NCI-H774 (cell line): ENCODE measurements at places on chromosomes 1 and 21.

- DNase-seq = no peak
Observed at GRCh38 chr1:2300004-2300771, 72.1 kb downstream of the SKI start.

- DNase-seq = no peak
Observed at GRCh38 chr1:210125143-210125542, 107.5 kb upstream of the SERTAD4 start.

GRCh38 chr1:233627823-233628222, 13.9 kb downstream of the KCNK1 start:
- DNase-seq = no peak

GRCh38 chr1:202691816-202692215, 18.4 kb downstream of the SYT2 start:
- DNase-seq = no peak

DNA sequence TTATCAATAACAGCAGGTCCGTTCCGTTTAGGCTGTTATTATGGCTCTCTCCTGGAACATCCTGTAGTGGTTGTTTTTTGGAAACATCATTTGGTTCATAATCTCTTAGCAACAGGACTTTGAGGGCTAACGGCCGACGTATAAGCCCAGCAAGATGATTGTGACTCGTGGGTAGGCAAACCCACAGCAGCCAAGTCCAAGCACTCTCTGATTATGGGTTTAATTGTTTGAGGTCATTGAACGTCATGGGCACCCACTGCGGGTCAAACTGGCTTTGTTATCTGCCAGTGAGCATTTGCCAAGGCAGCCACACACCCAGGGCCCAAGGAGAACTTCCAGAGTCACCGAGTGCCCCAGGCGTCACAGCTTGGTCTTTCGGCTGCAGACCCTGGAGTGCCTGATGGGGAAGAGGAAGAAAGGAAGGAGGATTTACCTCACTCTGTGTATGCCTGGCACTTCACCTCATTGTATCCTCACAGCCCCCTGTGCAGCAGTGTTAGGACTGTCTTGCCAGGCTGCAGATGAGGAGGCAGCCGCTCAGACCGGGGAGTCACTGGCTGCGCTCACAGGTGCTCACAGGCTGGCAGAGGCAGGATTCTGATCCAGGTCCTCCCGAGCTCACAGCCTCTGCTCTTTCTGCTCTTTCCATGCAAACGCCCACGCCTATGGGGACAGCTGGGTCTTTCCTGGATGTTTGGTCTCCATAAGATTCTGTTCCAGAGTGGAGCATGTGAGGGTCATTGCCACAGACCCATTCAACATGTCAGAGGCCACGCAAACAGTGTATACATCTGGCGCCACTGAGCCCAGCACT, 30.8 kb upstream of the EPS8L3 start:
- no peak for DNase-seq

DNA sequence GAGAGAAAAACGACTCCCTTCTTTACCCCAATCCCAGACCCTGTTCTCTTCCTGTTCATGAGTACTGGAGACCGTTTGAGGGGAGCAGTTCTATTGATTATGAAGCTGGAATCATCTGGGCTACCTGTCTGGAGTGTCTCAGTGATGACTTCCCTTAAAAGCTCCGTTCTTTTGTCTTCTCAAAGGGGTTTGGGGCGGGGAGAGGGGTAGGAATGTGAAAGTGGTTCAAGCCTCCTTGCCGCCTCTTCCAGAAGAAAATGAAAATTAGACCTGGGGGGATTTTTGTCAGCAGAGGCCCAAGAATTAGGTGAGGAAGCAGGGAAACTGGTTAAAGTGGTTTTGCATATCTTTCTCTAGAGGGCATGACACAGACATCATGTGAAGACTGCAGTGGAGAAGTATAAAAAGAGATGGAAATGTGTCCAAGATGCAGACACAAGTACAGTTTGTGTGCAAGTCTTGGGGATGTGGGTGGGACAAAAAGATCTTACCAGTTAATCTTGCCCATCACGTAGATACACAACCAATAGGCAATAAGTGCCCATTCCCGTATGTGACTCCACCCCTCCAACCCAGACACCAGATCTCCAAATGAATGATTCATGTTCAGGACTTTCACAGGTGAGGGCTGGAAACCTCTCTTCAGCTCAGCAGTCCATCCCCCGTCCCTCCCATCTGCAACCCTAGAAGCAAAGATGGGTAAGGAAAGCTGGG, 470 bp upstream of the MTMR11 start:
- no peak for DNase-seq

GRCh38 chr1:66503841-66504470, 30.0 kb upstream of the SGIP1 start:
- DNase-seq = peak; percentile 42

DNA sequence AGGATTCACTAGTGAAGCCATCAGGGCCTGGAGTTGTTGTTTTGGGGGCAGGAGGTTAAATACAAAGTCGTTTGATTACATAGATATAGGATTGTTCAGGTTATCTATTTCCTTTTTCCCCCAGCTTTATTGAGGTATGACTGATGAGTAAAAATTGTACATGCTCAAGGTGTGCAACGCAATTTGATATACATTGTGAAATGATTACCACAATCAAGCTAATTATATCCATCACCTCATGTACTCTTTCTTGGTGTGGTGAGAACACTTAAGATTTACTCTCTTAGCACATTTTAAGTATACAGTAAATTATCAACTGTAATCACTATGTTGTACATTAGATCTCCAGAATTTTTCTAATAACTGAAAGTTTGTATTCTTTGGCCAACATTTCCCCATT, 6.0 kb downstream of the FGGY start:
- no peak for DNase-seq

DNA sequence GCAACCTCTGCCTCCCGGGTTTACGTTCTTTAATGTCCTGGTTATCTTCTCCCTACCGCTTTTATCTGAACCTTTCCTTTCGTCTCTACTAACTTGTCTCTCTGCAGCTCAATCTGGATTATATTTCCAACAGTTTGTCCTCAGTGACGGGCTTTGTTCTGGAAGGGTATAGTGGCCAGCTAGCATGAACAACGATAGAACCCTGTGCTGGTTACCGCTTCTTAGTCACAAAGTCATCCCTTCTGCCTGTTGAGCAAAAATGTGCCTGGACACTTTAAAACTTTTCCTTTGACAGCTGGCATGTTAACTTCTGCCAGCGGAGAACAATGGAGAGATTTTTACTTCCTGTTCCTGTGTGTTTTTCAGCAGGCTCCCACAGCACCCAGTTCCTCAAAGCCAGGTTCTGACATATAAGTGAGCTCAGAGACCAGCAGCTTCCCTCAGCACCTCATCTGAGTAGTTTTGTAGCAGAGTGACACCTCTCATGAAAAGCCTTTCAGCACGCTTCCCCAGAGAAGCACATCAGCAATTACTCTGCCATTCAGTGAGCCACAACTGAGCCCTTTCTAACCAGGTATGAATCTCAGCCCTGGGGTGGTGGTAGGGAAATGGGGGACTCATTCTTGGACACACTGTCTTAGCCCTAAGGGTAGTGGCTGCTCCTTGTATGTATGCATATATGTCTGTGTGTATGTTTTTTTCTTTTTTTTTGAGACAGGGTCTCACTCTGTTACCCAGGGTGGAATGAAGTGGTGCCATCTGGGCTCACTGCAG, 23.6 kb upstream of the CCDC17 start:
- DNase-seq = no peak

DNA sequence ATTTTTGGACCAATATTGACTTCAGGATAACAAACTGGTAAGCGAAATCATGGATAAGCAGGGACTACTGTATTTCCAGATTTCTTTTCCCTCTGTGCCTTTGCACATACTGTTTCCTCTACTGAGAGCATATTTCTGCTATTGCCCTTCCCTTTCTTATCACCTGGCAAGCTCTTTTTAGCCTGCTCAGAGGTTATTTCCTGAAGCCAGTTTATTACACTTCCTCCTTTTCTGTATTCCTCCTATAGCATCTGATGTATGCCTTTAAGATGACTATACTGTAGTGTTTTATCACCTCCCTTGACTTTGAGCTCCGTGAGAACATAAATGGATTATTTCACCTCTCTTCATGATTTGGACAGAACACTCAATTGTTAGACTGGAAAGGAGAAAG, 49.0 kb downstream of the MAGI3 start:
- DNase-seq = no peak

GRCh38 chr1:6580593-6581409, 1.0 kb downstream of the ZBTB48 start:
- no peak for DNase-seq

- no peak for DNase-seq
Observed at GRCh38 chr21:26739189-26739588, 106.0 kb downstream of the ADAMTS1 start.

- no peak for DNase-seq
Observed at GRCh38 chr1:232340446-232340845, 289.5 kb downstream of the SIPA1L2 start.

DNA sequence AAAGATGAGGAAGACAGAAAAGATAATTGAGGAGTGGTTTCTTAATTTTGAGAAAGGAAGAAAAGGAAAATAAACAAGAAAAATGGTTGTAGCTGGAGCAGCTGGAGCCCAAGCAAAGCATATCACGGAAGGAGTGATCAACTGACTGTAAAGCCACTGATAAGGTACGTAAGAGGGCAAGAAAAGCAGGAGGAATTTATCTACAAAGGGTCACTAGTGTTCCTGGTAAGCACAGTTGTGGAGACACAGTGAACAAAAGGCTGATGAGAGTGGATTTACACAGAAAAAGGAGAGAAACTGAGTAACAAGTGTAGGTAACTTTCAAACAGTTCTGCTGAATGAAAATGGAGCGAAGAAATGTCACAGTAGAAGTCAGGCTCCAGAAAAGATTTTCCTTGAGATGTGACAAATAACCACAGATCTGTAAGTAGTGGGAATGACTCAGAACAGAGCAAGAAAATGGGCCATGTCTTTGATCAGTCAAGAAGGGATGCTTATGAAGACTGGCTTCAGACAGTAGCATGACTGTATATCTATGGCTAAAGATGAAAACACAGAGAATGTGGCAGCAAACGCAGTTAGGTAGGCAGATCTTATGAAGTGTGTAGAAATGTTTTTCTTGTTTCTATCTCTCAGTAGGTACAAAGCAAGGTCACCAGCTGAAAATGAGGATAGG, 45.6 kb upstream of the RBM34 start:
- DNase-seq = no peak

DNA sequence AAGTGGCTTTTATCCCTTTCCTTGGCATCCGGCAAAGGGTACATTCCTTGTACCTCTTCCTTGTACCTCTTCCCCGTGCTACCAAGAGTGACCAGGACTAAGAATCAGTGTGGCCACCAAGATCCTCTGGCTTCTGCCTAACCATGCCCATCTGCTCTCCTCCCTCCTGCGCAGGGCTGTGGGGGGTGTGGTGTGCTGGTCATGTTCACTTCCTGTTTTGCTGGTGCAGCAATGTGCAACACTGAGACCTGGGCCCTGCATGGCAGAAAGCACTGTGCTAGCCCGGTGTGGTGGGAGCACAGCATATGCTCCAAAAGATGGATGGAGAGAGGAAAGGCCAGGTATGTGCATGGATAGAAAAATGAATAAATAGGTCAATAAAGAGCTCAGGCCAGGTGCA, 33.3 kb upstream of the TENT5C start:
- no peak for DNase-seq

- no peak for DNase-seq
Observed at GRCh38 chr1:76905876-76906595, 38.8 kb downstream of the ST6GALNAC5 start.

- no peak for DNase-seq
Observed at GRCh38 chr1:173403996-173404395, 73.1 kb upstream of the PRDX6 start.

DNA sequence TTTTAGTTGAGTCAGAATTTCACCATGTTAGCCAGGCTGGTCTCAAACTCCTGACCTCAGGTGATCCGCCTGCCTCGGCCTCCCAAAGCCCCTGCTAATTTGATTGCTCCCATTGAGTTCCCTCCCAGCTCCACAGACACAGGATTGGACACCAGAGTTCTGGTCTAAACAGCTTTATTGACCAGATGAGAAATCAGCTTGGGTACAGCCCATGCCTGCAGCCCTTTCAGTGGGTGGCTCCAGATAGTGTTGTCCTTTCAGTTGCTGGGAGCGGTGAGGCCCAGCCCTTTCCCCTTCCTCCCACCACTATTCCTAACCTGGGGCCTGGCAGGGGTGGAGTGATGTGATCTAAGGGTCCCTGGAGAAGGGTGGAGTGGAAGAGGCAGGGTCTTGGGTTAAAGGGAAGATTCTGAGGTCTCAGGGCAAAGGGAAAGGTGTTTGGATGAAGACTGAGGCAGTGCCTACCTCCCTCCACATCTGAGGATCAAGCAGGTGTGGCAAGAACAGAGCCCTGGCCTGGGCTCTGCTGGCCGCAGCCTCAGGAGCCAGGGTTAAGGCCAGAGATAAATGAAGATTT, 14.5 kb upstream of the PHLDA3 start:
- no peak for DNase-seq

- DNase-seq = no peak
Observed at GRCh38 chr1:42937141-42937696, 21.4 kb downstream of the SLC2A1 start.

DNA sequence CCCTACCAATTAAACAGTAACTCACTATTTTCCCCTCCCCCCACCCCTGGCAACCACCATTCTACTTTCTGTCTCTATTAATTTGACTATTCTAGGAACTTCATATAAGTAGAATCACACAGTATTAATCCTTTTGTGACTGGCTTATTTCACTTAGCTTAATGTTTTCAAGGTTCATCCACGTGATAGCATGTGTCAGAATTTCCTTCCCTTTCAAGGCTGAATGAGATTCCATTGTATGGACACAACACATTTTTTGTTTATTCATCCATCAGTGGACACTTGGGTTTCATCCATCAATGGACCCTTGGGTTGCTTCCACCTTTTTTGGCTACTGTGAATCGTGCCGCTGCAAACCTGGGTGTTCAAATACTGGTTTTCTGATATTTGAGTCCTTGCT, 41.7 kb downstream of the EIF2D start:
- DNase-seq = no peak

DNA sequence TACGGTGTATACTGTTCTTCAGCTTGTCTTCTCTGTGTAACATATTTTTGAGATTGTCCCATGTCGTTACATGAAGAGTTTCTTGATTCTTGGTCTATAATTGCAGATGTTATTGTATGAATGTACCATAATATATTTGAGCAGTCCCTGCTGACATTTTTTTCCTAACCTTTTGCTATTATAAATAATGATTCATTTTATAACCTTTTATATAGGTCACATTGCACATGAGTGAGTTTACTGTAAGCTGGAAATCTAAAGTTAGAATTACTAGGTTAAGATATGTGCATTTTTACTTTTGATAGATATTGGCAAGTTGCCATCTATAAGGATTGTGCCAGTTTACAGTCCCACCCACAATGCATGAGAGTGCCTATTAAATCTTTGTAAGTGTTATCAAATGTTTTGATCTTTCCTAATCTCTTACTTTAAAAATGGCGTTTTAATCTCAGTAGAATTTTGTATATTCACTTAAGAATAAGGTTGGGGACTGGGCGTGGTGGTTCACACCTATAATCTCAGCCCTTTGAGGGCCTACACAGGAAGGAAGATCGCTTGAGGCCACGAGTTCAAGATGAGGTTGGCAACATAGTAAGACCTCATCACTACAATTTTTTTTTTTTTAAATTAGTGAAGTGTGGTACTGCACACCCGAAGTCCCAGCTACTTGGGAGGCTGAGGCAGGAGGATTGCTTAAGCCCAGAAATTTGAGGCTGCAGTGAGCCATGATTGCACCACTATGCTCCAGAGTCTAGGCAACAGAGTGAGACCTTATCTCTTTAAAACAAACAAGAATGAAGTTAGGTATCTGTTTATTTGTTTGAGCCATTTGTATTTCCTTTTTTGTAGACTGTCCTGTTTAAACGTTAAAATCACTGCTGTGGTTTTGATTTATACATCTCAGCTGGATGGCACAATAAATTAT, 36.5 kb downstream of the ZMYM1 start:
- DNase-seq = no peak

- no peak for DNase-seq
Observed at GRCh38 chr1:36847761-36848160, 186.6 kb downstream of the GRIK3 start.

- DNase-seq = peak; percentile 57
Observed at GRCh38 chr1:240027059-240027462, 64.6 kb upstream of the FMN2 start.
